ENCODE measurements at places on chromosomes 5 and 9. TPM values are rescaled to one million over a fixed set of nuclear protein-coding genes. Genes with fewer than 3 reads are reported as not detected.

The SH2D3C gene
- 45.7 TPM for total RNA-seq

The PCDHB1 gene
- total RNA-seq = not detected

The DBH gene
- not detected for total RNA-seq

The RUFY1 gene
- total RNA-seq = 47.7 TPM

The PCDHB3 gene
- total RNA-seq = not detected

The MRRF gene
- total RNA-seq = 53.2 TPM

The C9orf153 gene
- 0.27 TPM for total RNA-seq

The CCNJL gene
- total RNA-seq = not detected

The TEX48 gene
- not detected for total RNA-seq

The EFCAB9 gene
- total RNA-seq = not detected

The FOXD4L6 gene
- not detected for total RNA-seq

The CDH9 gene
- total RNA-seq = not detected

The SPINK1 gene
- total RNA-seq = not detected

The CNTNAP3B gene
- not detected for total RNA-seq

The DND1 gene
- 4.5 TPM for total RNA-seq

The SLC9A3 gene
- total RNA-seq = 2.7 TPM

The IFNA21 gene
- not detected for total RNA-seq

The SLC36A2 gene
- total RNA-seq = not detected

Measured in OCI-LY7 (cell line).